ENCODE measurements at places on chromosomes 6 and 20. TPM values are rescaled to one million over a fixed set of nuclear protein-coding genes. Genes with fewer than 3 reads are reported as not detected.
A peak's percentile ranks its signal among the peaks of the same experiment; 100 is the strongest.

Gene SPATA2
- total RNA-seq, result 6.7 TPM

Gene IL17F
- not detected for total RNA-seq

Gene FNDC1
- not detected for total RNA-seq

Gene SAPCD1
- 2.2 TPM for total RNA-seq

Gene PHACTR1
- total RNA-seq, result 3.7 TPM

Gene DACT2
- not detected for total RNA-seq

Gene TUBB2B
- 0.29 TPM for total RNA-seq

Gene ENPP5
- total RNA-seq, result not detected

Gene ATRN
- 29.4 TPM for total RNA-seq

Gene NKAPL
- not detected for total RNA-seq

Gene PRPH2
- 0.21 TPM for total RNA-seq

Gene PM20D2
- total RNA-seq, result 3.4 TPM

Gene BTNL2
- total RNA-seq, result not detected

Gene MAP3K5
- total RNA-seq, result 11.2 TPM

Gene PAQR8
- total RNA-seq, result 3.8 TPM

Gene ADAM33
- total RNA-seq, result 81.5 TPM

Gene FRMD1
- total RNA-seq, result not detected

Gene HINT3
- total RNA-seq, result 13.0 TPM

GRCh38 chr6:115668781-115669180, 391.9 kb downstream of the FRK start:
- H3K36me3 ChIP-seq, result peaks cover 4% of the 10 kb centered on the region
- no peaks in the 10 kb centered on the region for H3K27me3 ChIP-seq
- no peak overlapping the region for H3K4me3 ChIP-seq

GRCh38 chr6:165634101-165634880, 28.8 kb downstream of the PDE10A start:
- H3K4me3 ChIP-seq, result no peak overlapping the region
- no peaks in the 10 kb centered on the region for H3K4me1 ChIP-seq
- DNase-seq, result no peak
- no peaks in the 10 kb centered on the region for H3K27me3 ChIP-seq
- no peaks in the 10 kb centered on the region for H3K36me3 ChIP-seq
- H3K27ac ChIP-seq, result no peak overlapping the region

DNA sequence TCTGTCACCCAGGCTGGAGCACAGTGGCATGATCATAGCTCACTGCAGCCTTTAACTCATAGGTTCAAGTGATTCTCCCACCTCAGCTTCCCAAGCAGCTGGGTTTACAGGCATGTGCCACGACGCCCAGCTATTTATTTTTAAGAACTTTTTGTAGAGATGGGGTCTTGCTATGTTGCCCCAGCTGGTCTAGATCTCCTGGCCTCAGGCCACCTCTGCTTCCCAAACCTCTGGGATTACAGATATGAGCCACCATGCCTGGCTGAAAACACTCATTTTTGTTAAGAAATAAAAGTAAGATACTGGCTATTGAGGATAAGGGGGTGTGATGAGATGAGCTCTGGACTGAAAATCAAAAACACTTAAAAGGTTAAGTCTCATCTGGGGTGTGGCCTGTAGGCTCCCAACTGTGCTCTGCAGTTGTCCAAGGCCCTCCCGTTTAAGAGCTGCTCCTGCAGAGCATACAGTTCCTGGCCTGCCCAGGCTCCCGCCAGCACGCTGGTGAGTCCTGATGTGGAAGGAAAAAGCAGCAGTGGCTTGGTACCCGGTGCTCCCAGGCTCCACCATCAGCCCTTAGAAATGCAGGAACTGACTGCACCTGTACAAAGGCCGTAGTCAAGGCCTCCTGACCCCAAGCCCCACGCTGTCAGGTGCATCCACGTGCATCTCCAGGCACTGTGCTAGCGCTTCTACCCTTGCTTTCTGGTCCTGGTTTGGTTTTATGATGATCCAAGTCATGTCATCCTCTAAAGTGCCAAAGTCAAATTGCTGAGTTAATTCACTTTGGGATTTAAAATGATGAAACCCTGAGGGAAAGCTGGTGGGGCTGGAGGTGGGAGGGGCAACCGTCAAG, 111.5 kb downstream of the TMEM242 start:
- DNase-seq, result no peak
- no peaks in the 10 kb centered on the region for H3K4me1 ChIP-seq
- peaks cover under 1% of the 10 kb centered on the region for H3K27me3 ChIP-seq
- peaks cover 3% of the 10 kb centered on the region for H3K36me3 ChIP-seq

GRCh38 chr20:3239026-3239866, at the start of gene SLC4A11:
Gene SLC4A11 (minus strand): TSS chr20:3239190. CDS start chr20:3239137, 53 bp downstream.
- no peaks in the 10 kb centered on the region for H3K36me3 ChIP-seq
- peak within 1 kb of the TSS; percentile 91 for H3K4me3 ChIP-seq
- peaks cover 18% of the 10 kb centered on the region for H3K4me1 ChIP-seq
- peaks cover 10% of the 10 kb centered on the region for H3K27me3 ChIP-seq

DNA sequence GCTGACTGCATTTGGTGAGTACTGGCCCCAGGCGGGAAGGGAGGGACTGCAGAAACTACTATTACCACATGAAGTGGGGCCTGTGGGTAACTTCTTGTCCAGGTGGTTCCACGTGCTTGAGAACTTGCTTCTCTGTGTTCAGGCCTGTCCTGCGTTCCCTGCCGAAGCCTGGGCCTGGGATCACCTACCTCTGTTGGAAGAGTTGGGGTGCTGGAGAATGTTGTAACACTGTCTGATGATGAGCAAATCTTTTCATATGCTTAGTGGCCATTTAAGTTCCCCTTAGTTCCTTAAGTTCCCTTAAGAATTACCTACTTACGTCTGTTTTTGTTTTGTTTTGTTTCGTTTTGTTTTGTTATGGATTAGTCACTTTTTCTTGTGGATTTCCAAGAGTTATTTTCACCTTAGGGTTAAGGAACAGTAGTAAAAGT, 154.4 kb downstream of the DTNBP1 start:
- peaks cover 3% of the 10 kb centered on the region for H3K27me3 ChIP-seq
- H3K4me3 ChIP-seq, result no peak overlapping the region
- no peak for DNase-seq
- no peak overlapping the region for H3K27ac ChIP-seq

GRCh38 chr6:22442826-22443225, 126.5 kb upstream of the HDGFL1 start:
- H3K27me3 ChIP-seq, result no peaks in the 10 kb centered on the region
- H3K36me3 ChIP-seq, result no peaks in the 10 kb centered on the region
- no peak overlapping the region for H3K4me3 ChIP-seq

- H3K27me3 ChIP-seq, result no peaks in the 10 kb centered on the region
- no peaks in the 10 kb centered on the region for H3K36me3 ChIP-seq
- no peaks in the 10 kb centered on the region for H3K4me1 ChIP-seq
These were observed 71.2 kb upstream of the SGK1 start for GRCh38 chr6:134389129-134389528.

- DNase-seq, result no peak
These were observed 213.1 kb downstream of the RNF144B start for GRCh38 chr6:18600255-18600654.

- no peak overlapping the region for H3K4me3 ChIP-seq
- peaks cover 35% of the 10 kb centered on the region for H3K27me3 ChIP-seq
- no peaks in the 10 kb centered on the region for H3K4me1 ChIP-seq
- no peak overlapping the region for H3K27ac ChIP-seq
- H3K36me3 ChIP-seq, result peaks cover 6% of the 10 kb centered on the region
These were observed 8.6 kb upstream of the LBP start for GRCh38 chr20:38337561-38338140.

GRCh38 chr6:165574220-165575157, 88.6 kb downstream of the PDE10A start:
- no peak for DNase-seq
- no peak overlapping the region for H3K4me3 ChIP-seq
- H3K36me3 ChIP-seq, result peaks cover 6% of the 10 kb centered on the region
- H3K4me1 ChIP-seq, result no peaks in the 10 kb centered on the region
- no peaks in the 10 kb centered on the region for H3K27me3 ChIP-seq
- H3K27ac ChIP-seq, result no peak overlapping the region

GRCh38 chr6:21208081-21208795, 385.3 kb upstream of the SOX4 start:
- no peaks in the 10 kb centered on the region for H3K27me3 ChIP-seq
- H3K27ac ChIP-seq, result no peak overlapping the region
- no peak overlapping the region for H3K4me3 ChIP-seq
- H3K4me1 ChIP-seq, result no peaks in the 10 kb centered on the region
- DNase-seq, result no peak
- peaks cover 11% of the 10 kb centered on the region for H3K36me3 ChIP-seq

- H3K27me3 ChIP-seq, result peaks cover 7% of the 10 kb centered on the region
- peaks cover 4% of the 10 kb centered on the region for H3K36me3 ChIP-seq
- H3K4me1 ChIP-seq, result peaks cover 7% of the 10 kb centered on the region
- H3K4me3 ChIP-seq, result no peak overlapping the region
- DNase-seq, result no peak
These were observed 971.3 kb upstream of the DEFB115 start for GRCh38 chr20:30286157-30286556.

- H3K4me1 ChIP-seq, result peaks cover 48% of the 10 kb centered on the region
- no peaks in the 10 kb centered on the region for H3K36me3 ChIP-seq
- no peak for DNase-seq
- H3K4me3 ChIP-seq, result no peak overlapping the region
These were observed 29.2 kb downstream of the NOX3 start for GRCh38 chr6:155426408-155426945.

DNA sequence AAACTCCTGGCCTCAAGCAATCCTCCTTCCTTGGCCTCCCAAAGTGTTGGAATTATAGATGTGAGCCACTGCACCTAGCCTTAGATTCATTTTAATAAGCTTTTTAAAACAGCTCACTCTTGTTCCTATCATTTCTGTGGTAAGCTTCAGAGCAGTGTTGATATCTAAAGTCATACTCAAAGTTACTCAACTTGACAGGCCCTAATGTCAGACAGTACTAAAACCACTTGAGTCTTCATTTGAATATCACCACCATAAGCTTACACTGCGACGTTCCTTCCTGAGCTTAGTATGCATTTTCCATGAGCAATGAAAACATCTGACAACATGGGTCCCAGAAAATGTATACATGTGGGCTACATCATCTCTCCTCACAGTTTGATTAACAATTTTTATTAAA, 6.0 kb downstream of the FUCA2 start:
- no peak overlapping the region for H3K27ac ChIP-seq
- peaks cover 25% of the 10 kb centered on the region for H3K36me3 ChIP-seq

GRCh38 chr6:313087-313486, 20.8 kb downstream of the DUSP22 start:
- H3K27me3 ChIP-seq, result no peaks in the 10 kb centered on the region
- no peak for DNase-seq
- H3K27ac ChIP-seq, result no peak overlapping the region
- H3K4me1 ChIP-seq, result no peaks in the 10 kb centered on the region

DNA sequence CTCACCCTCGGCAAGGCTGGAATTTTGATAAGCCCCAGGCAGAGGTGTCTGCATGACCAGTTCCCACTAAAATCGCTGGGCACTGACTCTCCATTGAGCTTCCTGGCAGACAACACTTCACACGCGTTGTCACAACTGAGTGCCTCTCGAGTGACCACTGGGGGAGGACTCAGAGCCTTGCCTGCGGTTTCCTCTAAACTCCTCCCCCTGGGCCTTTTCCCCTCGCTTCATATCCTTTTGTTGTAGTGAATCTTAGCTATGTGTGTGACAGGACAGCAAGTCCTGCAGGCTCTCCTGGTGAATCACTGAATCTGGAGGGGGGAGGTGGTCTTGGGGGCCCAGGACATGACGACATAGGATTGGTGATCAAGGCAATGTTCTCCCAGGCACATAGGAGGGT, 670.8 kb downstream of the PRKN start:
- no peak for DNase-seq
- no peaks in the 10 kb centered on the region for H3K36me3 ChIP-seq
- no peaks in the 10 kb centered on the region for H3K27me3 ChIP-seq
- H3K4me1 ChIP-seq, result no peaks in the 10 kb centered on the region
- H3K4me3 ChIP-seq, result no peak overlapping the region

- H3K27me3 ChIP-seq, result peaks cover 8% of the 10 kb centered on the region
- H3K27ac ChIP-seq, result no peak overlapping the region
- no peak overlapping the region for H3K4me3 ChIP-seq
- H3K36me3 ChIP-seq, result no peaks in the 10 kb centered on the region
These were observed 11.4 kb upstream of the IFNGR1 start for GRCh38 chr6:137230547-137230946.

GRCh38 chr6:108771421-108771820, 76.8 kb upstream of the ARMC2 start:
- H3K4me1 ChIP-seq, result peaks cover 9% of the 10 kb centered on the region
- DNase-seq, result no peak
- no peaks in the 10 kb centered on the region for H3K27me3 ChIP-seq
- no peak overlapping the region for H3K4me3 ChIP-seq
- H3K36me3 ChIP-seq, result no peaks in the 10 kb centered on the region

DNA sequence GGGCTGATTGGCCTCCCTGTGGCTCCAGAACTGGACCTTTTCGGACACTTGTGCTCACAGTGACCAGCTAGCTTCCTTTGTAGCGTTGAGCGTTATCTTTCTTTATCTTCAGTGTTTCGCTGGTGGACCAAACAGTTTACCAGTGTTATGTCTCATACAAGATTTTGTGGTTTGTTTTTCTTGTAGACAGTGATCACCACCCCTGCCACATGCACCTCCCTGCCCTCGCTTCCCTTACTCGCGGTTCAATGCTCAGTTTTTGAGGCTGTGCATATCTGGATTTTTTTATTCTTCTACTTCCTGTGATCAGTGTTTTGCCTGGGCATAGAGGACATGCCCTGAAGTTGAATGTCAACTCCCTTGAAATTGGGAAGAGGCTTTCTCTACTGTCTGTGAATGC, 16.4 kb downstream of the MYT1 start:
- no peak overlapping the region for H3K4me3 ChIP-seq
- no peak for DNase-seq
- H3K4me1 ChIP-seq, result no peaks in the 10 kb centered on the region
- no peak overlapping the region for H3K27ac ChIP-seq
- H3K36me3 ChIP-seq, result no peaks in the 10 kb centered on the region

GRCh38 chr6:144217264-144217663, 66.9 kb downstream of the STX11 start:
- H3K4me1 ChIP-seq, result peaks cover 46% of the 10 kb centered on the region
- DNase-seq, result no peak
- H3K27me3 ChIP-seq, result peaks cover 4% of the 10 kb centered on the region
- H3K27ac ChIP-seq, result peak overlapping the region; percentile 90
- peak overlapping the region; percentile 94 for H3K4me3 ChIP-seq

DNA sequence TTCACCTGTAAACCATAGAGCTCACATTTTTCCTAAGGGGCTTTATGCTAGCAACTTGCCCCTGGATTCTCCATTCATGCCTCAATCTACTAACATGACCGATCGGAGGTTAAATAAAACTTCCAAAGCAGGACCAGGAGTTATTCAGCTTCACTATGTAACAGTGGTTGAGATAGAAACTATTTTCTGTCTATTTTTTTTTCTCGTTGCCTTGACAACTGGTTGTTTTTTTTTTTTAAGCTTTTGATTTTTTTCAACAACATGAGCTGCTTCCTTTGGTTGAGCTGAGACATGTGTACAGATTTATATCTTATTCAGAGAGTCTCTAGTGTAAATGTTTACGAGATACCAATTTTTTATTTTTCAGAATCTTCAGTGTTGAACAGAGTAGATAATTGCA, 85.7 kb downstream of the SHLD1 start:
- peaks cover 14% of the 10 kb centered on the region for H3K4me1 ChIP-seq
- peak overlapping the region; percentile 73 for H3K27ac ChIP-seq
- H3K27me3 ChIP-seq, result peaks cover 7% of the 10 kb centered on the region
- no peak overlapping the region for H3K4me3 ChIP-seq

- no peak overlapping the region for H3K27ac ChIP-seq
- H3K27me3 ChIP-seq, result no peaks in the 10 kb centered on the region
- H3K4me3 ChIP-seq, result no peak overlapping the region
- no peak for DNase-seq
- no peaks in the 10 kb centered on the region for H3K36me3 ChIP-seq
These were observed 68.7 kb downstream of the COL19A1 start for GRCh38 chr6:69935079-69935478.
